ENCODE measurements at places on chromosomes 4 and X.

GRCh38 chr4:110611968-110612447 lies 10.9 kb downstream of the PITX2 start:
- peak; percentile 48 for DNase-seq

DNA sequence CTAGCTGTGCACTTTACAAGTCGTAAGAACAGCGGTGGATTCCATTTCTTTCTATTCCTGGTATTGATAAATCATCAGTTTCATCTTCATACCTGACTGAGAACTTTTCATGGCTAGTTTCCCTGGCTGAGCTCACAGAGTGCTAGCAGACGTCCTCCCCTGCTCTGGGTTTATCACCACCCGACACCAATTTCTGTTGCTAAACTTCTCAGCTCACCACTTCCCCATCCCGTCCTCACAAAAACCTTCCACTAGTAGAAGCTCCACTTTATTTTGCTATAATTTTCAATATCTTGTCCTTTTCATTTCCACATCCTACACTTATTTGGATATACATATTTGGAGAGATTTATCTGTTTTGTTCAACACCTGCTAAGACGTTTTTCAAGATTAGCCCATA lies 869.4 kb upstream of the FRG1 start:
- no peak for DNase-seq

DNA sequence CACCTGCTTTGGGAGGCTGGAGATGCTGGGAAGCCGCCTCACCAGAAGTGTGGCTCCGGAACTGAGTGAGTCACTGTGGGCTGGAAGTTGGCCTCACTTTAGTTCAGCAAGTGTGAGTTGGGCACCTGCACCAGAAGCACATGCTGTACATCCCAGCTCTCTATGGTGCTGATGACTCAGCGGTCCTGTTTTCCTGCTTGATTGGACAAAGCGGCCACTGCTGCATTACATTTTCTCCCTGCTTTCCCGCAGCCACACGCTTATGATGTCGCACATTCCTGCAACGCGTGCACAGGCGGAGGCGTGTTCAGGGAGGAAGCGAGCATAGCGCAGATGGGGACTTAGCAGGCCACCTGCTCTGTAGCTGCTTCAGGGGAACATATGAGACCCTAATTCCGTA lies 26.7 kb upstream of the CLDN34 start:
- DNase-seq = no peak

- DNase-seq = peak; percentile 41
Observed at GRCh38 chrX:11566173-11566572, 99.5 kb downstream of the ARHGAP6 start.

DNA sequence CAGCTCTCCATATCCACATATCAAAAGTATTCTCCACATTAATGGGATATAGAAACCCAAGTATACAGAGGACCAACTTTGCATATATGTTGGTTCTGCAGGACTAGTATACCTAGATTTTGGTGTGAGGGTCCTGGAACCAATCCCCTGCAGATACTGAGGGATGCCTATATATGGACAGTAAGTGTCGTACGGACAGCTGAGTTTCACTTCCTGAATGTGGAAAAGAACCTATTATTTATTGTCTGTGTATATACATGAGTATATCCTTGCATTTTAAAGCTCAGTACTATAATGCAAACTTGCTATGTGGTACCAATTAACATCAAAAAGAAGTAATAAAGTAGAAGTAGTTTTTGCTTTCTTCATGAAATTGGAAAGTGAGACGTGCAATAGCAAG lies 101.9 kb downstream of the FBXW7 start:
- no peak for DNase-seq

DNA sequence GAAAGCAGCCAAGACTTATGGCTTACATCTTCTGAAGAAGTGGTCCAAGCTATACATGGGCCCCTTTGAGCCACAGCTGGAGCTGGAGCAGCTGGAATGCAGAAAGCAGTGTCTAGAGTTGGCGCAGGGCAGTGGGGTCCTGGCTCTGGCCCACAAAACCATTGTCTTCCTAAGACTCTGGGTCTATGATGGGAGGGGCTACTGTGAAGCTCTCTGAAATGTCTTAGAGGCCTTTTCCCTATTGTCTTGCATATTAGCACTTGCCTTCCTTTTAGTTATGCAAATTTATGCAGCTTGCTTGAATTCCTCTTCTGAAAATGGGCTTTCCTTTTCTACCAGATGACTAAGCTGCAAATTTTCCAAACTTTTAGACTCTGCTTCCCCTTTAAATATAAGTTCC lies 15.3 kb downstream of the NPY1R start:
- DNase-seq = peak; percentile 42

DNA sequence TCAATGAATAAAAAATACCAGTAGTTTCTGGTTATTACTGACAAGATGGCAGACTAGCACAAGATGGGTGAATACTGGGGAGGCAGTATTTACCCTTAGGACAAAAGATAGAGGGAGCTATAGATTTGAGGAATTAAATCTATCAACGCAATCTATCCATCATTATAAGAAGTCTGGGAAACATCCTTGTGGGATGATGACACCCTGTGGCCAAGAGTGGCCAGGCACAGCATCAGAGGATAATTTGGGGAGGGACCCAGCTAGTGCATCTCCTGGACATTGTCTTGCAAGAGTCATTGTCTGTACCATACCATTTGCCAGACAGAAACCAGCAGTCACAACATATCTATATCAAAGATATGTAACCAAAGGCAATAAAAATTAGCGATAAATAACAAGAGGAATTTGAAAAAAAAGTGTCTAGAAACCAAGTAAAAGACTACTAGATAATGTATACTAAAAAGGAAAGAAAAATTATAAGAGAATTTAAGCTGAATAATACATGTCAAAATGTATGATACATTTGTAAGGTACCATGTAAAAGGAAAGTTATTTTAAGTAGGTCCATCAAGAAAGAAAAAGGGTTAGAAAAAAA lies 22.9 kb downstream of the KCTD8 start:
- peak; percentile 76 for DNase-seq

- peak; percentile 59 for DNase-seq
Observed at GRCh38 chr4:159227984-159228383, 125.1 kb downstream of the RAPGEF2 start.

GRCh38 chr4:74166135-74166534 lies 8.2 kb downstream of the MTHFD2L start:
- no peak for DNase-seq

DNA sequence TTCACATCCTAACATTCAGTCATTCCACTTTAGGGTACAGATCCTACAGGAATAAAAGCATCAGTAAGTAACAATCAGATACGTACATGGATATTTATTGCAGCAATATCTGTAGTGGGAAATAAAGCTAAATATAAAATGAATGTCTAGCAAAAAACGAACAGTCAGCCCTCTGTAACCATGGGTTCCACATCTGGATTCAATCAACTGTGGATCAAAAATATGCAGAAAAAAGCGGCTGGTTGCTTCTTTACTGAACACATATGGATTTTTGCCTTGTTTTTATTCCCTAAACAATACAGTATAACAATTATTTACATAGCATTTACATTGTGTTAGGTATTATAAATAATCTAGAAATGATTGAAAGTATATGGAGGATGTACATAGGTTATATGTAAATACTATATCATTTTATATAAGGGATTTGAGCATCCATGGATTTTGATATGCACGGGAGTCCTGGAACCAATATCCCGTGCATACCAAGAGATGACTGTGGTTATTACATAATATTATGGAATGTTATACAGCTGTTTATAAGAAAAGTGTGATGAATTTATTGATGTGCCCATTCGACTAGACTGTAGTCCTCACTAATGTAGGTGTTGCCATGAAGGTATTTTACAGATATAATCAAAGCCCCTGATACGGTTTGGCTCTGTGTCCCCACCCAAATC lies 132.8 kb downstream of the ARHGEF9 start:
- DNase-seq = no peak

GRCh38 chr4:142690406-142691163 lies 155.5 kb downstream of the INPP4B start:
- DNase-seq = no peak

- peak; percentile 18 for DNase-seq
Observed at GRCh38 chrX:123731258-123731986, 1.4 kb downstream of the THOC2 start.

DNA sequence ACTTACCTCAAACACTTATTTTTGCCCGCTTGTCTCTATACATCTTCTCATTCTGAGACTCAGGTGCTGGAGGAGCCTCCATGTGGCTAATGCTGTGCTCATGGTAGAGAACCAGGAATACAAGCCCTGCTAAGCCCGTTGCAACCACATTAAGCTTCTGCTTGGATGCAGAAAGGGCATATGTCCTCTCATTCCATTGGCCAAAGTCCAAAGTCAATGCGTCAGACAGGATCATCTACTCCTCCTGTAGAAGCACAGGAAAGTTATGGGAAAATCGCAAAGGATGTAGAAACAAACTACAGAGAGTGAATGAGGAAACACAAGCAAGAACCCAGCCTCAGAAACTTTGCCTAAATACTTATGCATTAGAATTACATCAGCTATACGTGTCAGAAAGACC lies 124.5 kb upstream of the AGA start:
- DNase-seq = no peak

DNA sequence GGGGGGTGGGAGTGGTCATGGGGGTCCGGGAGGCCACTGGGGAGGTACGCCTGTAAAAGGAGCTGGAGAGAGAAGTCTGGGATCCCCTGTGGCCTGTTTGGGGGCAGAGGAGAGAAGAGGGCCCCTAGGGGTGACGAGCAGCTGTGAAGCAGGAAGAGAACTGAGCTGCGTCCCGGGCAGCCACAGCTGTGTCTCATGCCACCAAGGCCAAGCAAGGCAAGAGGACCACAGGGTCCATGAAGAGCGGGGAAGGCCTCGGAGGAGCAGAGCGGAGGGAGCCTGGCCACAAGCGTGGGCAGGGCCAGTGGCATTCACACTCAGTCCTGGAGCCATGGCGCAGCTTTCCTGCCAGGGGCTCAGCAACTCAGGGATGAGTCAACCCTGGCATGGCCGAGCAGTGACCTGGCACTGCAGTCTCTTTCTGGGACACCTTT lies 13.6 kb upstream of the NAT8L start:
- no peak for DNase-seq

GRCh38 chr4:153799694-153800074 lies 10.8 kb upstream of the SFRP2 start:
- no peak for DNase-seq

GRCh38 chrX:23699636-23700194 lies 32.4 kb downstream of the PRDX4 start:
- DNase-seq = peak; percentile 73

DNA sequence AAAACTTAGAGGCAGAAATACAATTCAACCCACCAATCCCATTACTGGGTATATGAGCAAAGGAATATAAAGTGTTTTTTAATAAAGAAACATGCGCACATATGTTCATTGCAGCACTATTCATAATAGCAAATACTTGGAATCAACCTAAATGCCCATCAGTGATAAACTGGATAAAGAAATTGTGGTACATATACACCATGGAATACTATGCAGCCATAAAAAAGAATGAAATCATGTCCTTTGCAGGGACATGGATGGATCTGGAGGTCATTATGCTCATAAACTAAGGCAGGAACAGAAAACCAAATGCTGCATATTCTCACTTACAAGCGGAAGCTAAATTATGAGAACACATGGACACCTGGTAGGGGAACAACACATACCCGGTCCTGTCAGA lies 807.7 kb upstream of the INTU start:
- DNase-seq = no peak

GRCh38 chr4:157722146-157722545 lies 450.7 kb downstream of the GASK1B start:
- no peak for DNase-seq

DNA sequence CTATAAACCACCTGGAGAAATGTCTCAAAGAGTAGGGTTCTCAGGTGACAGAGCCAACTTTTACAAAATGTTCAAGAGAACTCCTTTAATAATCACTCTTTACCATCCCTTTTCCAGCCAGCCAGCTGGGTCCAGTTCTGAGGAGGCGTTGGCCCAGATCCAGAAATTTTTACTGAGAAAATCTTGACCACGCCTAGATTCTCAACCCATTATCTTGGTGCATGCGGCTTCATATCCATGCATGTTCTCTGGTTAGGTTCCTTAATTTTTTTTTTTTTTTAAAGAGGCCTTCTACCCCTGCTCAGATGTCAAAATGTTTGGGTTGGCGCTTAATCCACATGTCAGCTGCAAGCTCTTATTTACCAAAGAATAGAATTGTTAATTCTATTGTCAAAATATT lies 12.0 kb upstream of the MAP7D2 start:
- DNase-seq = no peak

- no peak for DNase-seq
Observed at GRCh38 chr4:185716577-185717376, 95.2 kb downstream of the SORBS2 start.

GRCh38 chr4:19915276-19915675 lies 336.4 kb upstream of the SLIT2 start:
- no peak for DNase-seq

DNA sequence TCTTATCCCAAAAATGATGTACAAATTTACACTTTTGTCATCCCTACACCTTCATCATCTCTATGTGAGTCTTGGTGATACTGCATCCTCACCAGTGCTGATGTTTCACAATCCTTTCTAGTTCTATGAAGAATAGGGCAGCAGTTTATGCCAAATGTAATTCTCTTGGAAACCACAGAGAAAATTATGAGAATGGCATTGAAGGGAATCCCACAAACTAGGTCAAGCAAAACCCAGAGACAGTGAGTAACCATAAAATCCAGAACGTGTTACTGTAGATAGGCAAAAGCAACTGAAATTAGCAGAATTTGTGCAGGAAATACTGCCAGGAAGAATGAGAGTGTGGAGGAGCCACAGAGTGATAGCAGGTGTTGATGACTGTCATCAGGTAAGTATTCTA lies 24.5 kb downstream of the IL15 start:
- no peak for DNase-seq

GRCh38 chr4:23290656-23291055 lies 597.9 kb downstream of the GBA3 start:
- no peak for DNase-seq

DNA sequence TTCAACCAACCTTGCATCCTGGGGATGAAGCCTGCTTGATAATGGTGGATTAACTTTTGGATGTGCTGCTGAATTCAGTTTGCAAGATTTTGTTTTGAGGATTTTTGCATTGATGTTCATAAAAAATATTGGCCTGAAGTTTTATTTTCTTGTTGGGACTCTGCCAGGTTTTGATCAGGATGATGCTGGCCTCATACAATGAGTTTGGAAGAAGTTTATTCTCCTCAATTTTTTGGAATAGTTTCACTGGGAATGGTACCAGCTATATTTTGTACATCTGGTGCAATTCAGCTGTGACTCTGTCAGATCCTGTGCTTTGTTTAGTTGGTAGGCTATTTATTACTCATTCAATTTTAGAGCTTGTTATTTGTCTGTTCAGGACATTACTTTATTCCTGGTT lies 340.3 kb upstream of the TRAM1L1 start:
- no peak for DNase-seq

DNA sequence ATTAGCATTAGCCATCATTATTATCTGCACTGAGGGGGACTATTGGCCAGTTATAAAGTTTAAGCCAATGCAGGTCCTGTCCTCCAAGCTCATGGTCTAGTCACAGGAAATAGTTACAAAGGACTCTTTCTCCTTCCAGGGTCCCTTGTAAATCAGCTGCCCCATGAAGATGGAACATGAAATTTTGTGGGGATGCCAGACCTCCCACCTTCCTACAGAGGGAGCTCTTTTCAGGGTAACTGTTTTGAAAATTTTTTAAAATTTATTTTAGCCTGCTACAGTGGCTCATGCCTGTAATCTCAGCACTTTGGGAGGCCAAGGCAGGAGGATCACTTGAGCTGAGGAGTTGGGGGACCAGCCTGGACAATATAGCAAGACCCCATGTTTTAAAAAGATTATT lies 124.4 kb upstream of the SLC34A2 start:
- peak; percentile 56 for DNase-seq

Measured in GM23338 (cell line).